ENCODE measurements at places on chromosomes 12 and 14.

DNA sequence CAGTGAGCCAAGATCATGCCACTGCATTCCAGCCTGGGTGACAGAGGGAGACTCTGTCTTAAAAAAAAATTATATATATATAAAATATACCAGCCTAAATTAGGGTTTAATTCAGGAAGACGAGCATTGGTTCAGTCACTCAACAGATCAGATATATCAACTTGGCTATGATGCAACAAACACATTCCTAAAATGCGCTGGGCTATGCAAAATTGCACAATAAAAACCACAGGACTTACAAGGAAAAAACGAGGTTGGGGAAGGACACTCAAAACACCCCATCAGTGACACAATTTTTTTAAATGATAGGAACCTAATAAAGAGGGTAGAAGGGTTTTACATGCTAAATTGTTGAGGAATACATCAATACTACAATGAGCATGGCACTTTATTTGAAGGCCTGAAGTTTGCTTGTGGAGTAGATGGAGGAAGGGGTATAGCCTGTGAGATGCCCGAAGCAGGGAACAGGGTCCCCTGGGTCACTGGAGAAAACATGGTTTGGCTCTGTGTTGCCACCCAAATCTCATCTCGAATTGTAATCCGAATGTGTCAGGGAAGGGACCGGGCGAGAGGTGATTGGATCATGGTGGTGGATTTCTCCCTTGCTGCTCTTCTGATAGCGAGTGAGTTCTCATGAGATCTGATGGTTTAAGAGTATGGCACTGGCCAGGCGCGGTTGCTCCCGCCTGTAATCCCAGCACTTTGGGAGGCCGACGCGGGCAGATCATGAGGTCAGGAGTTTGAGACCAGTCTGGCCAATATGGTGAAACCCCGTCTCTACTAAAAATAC is 71.2 kb downstream of the TNFAIP2 start:
- DNase-seq, result no peak

DNA sequence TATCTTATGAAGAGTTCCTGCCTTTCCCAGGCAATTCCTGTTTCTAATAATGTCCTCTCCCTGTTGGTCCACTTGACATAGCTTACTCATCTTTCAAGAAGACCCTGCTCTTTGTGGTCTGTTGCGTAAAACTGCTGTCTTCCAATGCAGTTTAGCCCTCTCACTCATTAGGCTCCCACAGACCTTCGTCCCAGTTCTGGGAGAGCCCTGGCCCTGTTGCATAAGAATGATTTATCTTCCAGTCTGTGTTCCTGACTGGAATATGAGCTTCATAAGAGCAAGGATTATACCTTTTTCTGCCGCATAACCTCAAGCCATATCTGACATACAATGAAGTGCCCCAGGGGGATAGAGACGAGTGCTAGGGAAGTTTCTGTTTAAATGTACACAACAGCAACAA is 365.9 kb upstream of the NOVA1 start:
- no peak for DNase-seq

DNA sequence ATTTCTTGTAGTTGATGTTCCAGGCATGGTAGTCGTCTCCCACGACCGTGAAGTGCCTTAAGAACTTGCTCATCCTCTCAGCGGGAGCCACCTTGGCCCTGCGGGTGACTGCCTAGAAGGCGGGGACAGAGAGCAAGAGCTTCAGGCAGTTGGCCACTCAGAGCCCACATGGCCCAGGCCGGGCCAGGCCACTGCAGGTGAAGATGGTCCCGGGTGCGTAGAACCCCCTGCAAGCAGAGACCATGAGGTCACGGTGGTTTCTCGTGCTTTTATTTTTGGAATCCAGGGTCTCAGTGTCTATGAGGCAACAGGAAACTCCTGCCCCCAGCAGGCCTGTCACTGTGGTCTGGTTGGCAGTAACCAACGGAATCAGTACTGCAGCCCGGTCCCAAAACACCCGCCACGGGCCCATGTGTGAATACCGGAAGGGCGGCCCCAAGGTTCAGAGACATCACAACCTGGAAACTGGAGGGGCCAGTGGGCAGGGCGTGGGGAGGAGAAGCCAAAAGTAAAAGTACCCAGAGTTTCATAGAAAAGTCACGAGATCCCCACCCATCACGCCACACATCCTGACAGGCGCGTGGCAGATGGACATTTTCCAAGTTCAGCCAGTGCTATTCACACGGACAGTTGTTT is 27.5 kb downstream of the HVCN1 start:
- DNase-seq, result peak; percentile 24

DNA sequence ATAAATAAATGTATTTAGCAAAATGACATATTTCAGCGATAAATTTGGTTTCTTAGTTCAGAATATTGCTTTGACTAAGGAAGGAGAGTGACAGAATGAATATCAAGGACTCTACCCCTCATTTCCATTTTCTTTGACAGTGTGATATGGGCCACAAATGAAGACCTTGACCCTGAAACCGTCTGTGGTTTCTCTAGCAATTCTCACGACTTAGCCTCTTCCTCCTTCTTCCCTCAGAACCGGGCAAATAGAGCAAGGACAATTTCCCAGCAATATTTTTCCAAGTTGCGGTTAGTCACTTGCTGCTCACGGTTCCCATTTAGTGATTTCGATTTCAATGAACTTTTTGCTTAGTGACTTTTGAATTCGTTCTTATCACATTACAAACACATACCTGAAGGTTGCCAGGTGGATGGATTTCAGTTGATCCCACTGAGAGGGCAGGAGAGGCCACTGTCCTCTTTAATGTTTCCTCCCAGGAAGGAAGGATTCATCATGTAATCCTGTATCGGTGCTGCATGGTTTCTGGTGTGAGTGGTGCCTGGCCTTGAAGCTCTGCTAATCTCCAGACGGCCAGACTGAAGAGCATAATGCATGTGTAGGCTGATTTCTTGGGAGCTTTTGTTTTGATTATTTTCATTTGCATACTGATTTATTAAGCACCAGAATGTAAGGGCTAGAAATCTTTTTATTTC is 77.6 kb downstream of the CHST11 start:
- no peak for DNase-seq
